CD14-positive monocyte (primary cell): ENCODE measurements at places on chromosomes 12 and 14.

DNA sequence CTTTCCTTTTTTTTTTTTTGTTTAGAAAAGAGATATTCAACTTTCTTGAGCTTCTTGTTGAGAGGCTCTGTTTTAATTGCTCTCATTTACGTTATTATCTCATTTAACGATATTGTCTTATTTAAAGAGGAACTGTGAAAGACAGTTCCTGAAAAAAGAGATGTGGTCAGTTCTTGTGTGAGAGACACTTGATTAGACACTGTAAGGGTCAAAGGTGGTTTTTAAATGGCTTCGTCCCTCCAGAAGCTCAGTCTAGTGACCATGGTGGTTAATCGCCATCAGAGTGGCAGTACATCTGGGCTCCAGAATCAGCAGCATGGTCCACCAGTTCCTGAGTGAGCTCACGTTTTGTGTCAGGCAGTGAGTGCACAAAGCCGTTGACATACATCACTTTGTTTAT, 57.9 kb upstream of the KCNA5 start:
- DNase-seq: no peak

GRCh38 chr12:19236656-19237055, 107.1 kb downstream of the PLEKHA5 start:
- peak; percentile 26 for DNase-seq

DNA sequence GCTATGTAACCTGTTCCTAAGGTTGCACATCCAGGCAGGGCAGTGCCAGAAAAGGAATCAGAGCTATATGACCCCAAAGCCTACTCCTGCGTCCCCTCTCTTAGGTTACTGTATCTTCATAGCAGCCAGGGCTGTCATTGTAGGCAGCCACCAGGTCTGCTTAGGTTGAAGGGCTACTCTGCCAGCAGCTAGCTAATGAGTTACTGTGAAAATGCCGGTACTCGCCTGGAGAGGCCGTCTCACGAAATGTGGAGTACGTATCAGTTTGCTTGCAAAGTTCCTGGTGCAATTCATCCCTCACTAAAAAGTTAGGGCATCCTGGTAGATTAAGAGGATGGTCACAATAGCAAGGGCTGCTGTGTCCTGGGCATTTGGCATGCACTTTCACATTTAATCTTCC, 50.9 kb downstream of the RPH3A start:
- no peak for DNase-seq

DNA sequence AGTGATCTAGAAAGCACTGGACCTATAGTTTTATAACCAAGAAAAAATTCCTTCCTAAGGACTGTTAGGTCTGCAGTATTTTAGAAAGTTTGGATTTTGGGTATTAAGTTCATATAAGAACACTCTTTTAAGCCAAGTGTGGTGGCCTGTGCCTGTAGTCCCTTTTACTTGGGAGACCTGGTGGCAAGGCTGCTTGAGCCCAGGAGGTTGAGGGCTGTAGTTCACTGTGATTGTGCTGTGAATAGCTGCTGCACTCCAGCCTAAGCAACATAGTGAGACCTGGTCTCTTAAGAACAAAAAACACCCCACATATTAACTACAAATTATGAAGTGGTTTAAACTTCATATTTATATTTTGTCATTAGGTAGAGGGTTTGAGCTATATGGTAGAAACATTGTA, 9.7 kb downstream of the DNM1L start:
- no peak for DNase-seq

GRCh38 chr14:96863327-96863985, 66.3 kb downstream of the VRK1 start:
- no peak for DNase-seq

GRCh38 chr14:40122968-40123648, 690.9 kb upstream of the FBXO33 start:
- no peak for DNase-seq

GRCh38 chr14:35688126-35688826, 120.8 kb downstream of the RALGAPA1 start:
- no peak for DNase-seq

DNA sequence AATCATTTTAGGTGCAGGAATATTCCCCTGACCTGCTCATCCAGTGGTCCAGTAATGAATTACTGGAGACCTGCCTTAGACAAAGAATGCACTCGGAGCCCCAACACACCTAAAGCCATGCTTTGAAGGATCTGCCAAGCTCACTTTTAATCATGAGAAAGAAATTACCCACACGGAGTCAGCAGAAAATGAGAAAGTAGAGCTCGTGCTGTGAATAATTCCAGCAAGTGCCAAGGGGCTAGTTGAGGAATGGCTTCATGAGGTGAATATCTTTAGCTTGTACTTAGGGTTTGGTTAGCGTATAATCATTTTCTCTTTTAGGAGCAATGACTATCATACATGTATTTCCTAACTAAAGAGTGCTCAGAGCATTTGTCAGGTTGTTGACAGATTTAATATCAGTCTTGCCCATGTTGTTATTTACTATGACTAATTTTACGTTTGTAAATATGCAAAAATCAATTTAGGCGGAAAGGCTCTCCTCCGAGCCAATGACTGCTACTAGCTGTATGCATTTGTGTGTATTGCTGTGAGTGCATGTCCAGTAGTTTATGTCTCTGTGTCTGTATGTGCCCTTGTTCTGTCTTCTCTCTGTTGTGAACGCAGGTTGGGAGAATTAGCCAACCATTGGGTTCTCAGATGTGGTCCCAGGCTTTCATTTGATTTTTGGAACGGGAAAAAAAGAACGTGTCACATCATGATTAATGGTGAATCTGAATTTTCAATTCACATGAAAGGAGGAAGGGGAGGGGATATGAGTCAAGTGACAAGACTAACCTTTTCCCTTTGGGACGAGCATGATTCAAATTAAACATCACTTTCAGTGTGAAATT, 98.4 kb downstream of the RMST start:
- DNase-seq: no peak

DNA sequence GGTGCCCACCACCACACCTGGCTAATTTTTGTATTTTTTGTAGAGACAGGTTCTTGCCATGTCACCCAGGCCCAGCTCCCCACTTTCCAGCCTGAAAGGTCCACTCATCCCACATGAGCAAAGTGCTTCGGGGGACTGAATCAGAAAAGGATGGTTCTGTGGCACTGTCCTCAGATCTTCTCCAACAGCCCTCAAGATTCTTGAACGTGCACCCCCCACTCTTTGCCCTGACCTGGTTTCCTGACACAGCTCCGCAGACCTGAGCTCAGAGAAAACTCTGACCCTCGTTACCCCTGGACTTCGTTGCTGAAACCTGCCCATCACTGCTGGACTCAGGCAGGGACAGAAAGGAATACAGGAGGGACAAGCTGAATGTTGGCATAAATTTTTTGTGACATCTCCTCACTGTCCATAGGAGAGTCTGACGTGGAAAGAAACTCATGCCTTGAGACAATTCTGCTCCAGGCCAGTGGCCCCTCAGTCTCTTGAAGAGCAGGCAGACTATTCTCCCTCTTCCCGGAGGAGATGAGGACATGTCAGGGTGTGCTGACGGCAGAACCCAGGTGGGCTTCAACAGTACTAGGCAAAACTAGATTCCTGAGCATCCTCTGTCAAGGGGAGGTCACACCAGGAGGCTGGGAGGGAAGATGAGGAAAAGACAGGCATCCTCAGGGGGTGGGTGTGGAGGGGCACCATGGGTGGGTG, 149.3 kb downstream of the DPF3 start:
- no peak for DNase-seq

- DNase-seq: no peak
These were observed 40.9 kb upstream of the PLEKHA5 start for GRCh38 chr12:19088606-19089005.

DNA sequence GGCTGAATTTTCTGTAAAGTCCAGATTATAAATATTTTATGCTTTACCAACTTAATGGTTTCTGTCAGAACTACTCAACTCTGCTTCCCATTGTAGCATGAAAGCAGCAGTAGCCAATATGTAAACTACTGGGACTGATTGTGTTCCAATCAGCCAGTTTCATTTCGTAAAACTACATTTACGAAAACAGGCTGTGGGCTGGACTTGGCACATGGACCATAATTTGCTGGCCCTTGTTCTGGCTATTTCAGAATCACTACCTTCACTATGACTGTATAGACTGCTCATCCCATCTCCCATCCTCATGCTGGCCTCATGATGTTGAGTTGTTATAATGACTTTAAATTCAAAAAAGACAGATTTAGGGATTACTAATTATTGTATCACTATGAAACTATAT, 38.7 kb downstream of the FAR2 start:
- DNase-seq: no peak

GRCh38 chr12:52086944-52087835, 7.7 kb downstream of the SMIM41 start:
- no peak for DNase-seq

GRCh38 chr12:44848703-44849085, 27.4 kb downstream of the NELL2 start:
- DNase-seq: no peak

DNA sequence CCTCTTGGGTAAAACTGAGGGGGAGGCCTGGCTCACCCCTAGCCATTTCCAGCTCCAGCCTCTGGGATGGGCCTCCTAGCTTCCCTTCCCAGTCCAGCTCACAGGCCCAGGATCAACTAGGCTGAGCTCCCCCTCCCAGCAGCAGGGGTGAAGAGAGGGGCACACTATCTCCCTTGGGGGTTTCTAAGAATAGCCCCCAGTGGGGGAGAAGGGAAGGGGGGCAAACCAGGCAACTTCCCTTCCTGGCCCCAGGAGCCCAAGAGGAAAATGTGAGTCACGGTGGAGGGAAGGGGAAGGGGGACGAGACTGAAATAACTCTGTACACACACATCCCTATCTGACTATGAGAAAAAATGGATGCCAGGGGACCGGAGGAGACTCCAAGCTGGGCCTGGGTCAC, 9.0 kb downstream of the ADCY6 start:
- peak; percentile 46 for DNase-seq

DNA sequence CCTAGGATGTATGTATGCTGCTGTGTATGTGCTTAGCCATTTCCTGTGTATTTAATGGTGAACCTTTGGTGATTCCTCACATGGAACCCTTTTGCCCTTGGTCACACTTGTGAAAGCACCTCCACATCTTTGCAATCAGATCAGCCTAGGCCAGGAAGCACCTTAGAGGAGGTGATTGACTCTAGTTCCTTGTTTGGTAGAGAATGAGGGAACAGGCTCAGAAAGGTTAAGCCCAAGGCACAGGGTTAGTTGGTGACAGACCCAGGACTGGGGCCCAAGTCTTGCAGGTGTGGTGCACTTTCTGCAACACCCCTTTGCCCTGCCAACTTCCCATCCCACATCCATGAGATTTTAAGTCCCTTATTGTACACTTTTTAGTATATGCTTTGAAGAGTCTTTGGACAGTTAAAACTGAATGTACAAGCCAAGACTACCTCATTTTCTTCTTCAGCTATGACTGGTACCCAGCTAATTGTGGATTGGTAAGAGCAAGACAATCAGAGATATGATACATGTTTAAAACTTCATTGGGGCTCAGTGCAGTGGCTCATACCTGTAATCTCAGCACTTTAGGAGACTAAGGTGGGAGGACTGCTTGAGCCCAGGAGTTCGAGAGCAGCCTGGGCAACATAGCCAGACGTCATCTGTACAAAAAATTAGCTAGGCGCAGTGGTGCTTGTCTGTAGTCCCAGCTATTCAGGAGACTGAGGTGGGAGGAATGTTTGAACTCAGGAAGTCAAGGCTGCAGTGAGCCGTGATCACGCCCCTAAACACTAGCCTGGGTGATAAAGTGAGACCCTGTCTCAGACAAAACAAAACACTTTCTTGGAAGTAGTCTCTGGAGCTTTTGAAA, 71.1 kb downstream of the RASSF3 start:
- DNase-seq: no peak

- no peak for DNase-seq
These were observed 575 bp upstream of the FMNL3 start for GRCh38 chr12:49707812-49708147.
